Activated T-helper 2 cell treated with anti-CD3 and anti-CD28 coated beads, Interferon-gamma antibody, Interleukin-2, Interleukin-4, amounts not matched to agents 10 μg/mL and 5 μg/mL and 100 μg/mL, durations not matched to agents 14 hours and 24 hours and 36 hours (primary cell): ENCODE measurements at places on chromosomes 16 and 17.

DNA sequence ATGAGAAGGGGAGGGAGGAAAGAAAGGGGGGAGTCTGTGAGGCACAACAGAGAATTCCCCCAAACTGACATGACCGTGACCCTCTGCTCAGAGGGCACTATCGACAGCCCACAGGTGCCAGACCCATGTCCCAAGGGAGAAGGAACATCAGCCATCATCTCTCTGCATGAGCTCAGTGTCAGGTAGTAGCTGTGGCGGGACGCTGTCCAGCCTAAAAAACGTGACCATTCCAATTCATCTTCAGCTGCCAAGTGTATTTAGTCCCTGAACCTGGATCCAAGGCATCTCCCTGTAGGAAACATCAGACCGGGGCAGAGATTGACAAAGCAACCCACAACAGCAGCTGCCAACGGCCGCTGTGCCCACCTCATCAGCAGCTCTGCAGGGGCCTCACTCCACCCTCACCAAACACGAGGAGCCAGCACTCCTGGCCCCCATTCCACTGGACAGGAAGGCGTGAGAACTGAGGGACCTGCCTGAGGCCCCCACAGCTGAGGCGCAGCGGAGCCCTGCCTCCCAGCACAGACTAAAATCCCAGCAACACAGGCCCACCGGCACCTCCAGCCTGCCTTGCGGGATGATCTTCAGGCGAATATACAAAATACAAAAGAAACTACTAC is 8.6 kb downstream of the TAF1C start:
- no peak overlapping the region for H3K4me3 ChIP-seq
- H3K4me1 ChIP-seq = peaks cover 12% of the 10 kb centered on the region
- peaks cover 20% of the 10 kb centered on the region for H3K36me3 ChIP-seq
- peaks cover 7% of the 10 kb centered on the region for H3K27me3 ChIP-seq
- no peak for DNase-seq

GRCh38 chr17:78449983-78450595 is 71.6 kb downstream of the PGS1 start:
- no peaks in the 10 kb centered on the region for H3K4me1 ChIP-seq
- no peaks in the 10 kb centered on the region for H3K36me3 ChIP-seq
- no peaks in the 10 kb centered on the region for H3K27me3 ChIP-seq

GRCh38 chr17:41844971-41845370 is 7.3 kb downstream of the KLHL10 start:
- H3K36me3 ChIP-seq = peaks cover 26% of the 10 kb centered on the region
- no peak overlapping the region for H3K27ac ChIP-seq
- H3K4me1 ChIP-seq = peaks cover 8% of the 10 kb centered on the region
- no peak for DNase-seq
- H3K27me3 ChIP-seq = no peaks in the 10 kb centered on the region

DNA sequence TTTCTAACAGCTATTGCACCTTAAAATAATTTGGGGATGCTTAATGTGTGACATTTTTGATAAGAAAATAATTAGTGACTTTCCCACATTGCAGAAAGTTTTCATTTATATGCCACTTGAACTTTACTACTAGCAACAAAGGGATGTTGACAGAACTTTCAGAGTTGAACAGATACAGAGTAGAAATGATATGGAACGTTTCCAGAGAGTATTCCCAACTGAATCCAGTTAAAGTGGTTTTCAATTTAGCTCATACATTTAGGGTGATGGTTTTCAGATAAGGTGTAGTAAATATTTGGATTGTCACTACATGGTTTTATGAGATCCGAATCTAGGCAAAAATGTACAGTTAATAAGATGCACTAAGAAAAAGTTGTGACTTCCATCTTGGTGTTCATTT is 17.3 kb downstream of the MAP2K4 start:
- H3K36me3 ChIP-seq = peaks cover 10% of the 10 kb centered on the region
- H3K4me1 ChIP-seq = peaks cover 10% of the 10 kb centered on the region
- no peak for DNase-seq

DNA sequence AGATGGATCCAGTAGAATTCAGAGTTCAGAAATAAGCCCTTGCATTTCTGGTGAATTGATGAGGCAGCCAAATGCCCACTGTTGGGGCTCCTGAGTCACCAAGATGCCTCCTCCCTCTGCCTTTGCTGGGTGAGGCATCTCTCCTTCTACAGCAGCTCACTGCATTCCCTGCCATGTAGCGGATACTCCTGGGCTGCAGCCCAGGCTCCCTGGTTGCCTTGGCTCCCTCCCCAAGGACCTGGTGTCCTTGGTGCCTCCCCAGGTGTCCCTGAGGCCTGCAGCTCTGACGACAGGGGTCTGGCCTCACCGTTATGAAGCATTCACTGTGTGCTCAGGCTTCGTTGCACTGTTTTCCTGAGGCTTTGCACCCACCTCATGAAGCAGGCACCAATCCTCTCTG is 7.7 kb downstream of the RAP1GAP2 start:
- no peak for DNase-seq
- H3K27me3 ChIP-seq = peaks cover 4% of the 10 kb centered on the region
- peaks cover 25% of the 10 kb centered on the region for H3K36me3 ChIP-seq
- peaks cover 5% of the 10 kb centered on the region for H3K4me1 ChIP-seq
- no peak overlapping the region for H3K27ac ChIP-seq
- H3K4me3 ChIP-seq = no peak overlapping the region

DNA sequence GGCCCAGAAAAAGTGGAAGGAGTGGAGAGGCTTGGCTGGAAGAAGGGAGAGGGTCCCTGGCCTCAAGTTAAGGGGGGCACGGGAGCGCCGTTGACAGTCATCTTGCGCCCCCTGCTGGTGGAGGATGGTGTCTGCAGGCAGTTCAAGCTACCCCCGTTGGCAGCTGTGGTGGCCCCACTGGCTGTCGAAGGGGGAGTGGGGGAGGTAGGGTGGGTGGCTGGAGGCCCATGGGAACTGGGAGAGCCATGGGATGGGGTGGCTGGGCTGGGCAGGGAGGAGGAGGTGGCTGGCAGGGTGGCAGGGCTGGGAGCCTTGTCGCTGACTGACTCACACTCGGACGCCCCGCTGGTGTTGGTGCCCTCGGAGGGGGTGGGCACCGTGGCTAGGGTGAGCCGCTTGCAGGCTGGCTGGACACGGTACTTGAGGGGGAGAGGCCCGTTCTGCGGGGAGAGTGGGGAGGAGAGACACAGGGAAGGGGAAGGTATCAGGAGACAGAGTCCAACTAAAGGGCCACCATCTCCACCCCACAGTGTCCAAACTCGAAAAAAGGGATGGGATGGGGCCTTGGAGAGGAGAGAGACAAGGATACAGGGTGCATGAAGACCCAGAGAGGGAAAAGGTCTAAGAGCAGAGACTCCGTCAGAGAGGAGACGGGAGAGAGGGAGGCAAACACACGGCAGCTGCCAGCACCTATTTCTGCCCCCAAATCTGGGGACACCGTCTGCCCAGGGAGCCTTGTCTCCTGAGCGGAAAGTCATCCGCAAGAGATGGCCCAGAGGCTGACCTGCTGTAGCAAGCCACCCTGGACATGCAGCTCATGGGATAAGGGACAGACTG is 5.2 kb downstream of the CISD3 start:
- peaks cover 36% of the 10 kb centered on the region for H3K4me1 ChIP-seq
- peak; percentile 56 for DNase-seq
- H3K36me3 ChIP-seq = peaks cover 24% of the 10 kb centered on the region

- H3K36me3 ChIP-seq = peaks cover 76% of the 10 kb centered on the region
- H3K27ac ChIP-seq = no peak overlapping the region
- H3K27me3 ChIP-seq = no peaks in the 10 kb centered on the region
- H3K4me1 ChIP-seq = no peaks in the 10 kb centered on the region
- no peak for DNase-seq
- no peak overlapping the region for H3K4me3 ChIP-seq
Observed at GRCh38 chr16:24955975-24956731, 59.0 kb downstream of the ARHGAP17 start.

DNA sequence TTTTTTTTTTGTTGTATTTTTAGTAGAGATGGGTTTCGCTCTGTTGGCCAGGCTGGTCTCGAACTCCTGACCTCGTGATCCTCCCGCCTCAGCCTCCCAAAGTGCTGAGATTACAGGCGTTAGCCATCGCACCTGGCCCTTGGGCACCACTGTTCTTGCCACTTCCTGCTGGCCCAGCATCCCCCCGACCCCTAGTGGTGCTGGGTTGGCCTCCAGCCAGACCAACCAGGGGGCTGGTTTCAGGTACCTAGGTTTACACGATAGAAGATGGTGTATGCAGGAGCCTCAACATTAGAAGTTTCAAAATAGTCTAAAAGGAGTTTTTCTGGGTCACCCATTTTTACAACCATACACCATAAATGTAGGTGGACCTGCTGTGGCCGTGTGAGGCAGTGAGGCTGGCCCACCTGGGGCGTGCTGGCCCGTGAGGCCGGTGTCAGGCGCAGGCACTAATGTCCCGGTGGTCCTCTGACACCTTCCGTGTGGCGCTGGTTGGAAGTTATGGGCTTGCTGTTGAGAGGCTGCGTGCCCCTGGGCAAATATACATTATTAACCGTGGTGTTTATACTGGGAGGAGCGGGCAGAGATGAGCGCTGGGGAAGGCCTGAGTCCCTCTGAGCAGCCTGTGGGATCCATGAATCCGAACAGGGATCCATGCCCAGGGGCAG is 43.5 kb downstream of the CFAP20 start:
- H3K4me1 ChIP-seq = no peaks in the 10 kb centered on the region
- no peak overlapping the region for H3K4me3 ChIP-seq
- no peak overlapping the region for H3K27ac ChIP-seq
- DNase-seq = no peak
- no peaks in the 10 kb centered on the region for H3K27me3 ChIP-seq

- no peaks in the 10 kb centered on the region for H3K36me3 ChIP-seq
- H3K4me1 ChIP-seq = peaks cover 4% of the 10 kb centered on the region
- DNase-seq = no peak
- H3K27ac ChIP-seq = no peak overlapping the region
- no peak overlapping the region for H3K4me3 ChIP-seq
Observed at GRCh38 chr17:72683506-72684404, 408.7 kb downstream of the SLC39A11 start.

- no peak for DNase-seq
- no peak overlapping the region for H3K27ac ChIP-seq
- peaks cover 12% of the 10 kb centered on the region for H3K36me3 ChIP-seq
- no peaks in the 10 kb centered on the region for H3K27me3 ChIP-seq
- H3K4me1 ChIP-seq = no peaks in the 10 kb centered on the region
- no peak overlapping the region for H3K4me3 ChIP-seq
Observed at GRCh38 chr17:1074886-1075605, 78.1 kb downstream of the TIMM22 start.

GRCh38 chr17:71176928-71177443 is 943.8 kb upstream of the SOX9 start:
- no peaks in the 10 kb centered on the region for H3K36me3 ChIP-seq
- H3K4me3 ChIP-seq = no peak overlapping the region
- no peaks in the 10 kb centered on the region for H3K4me1 ChIP-seq
- DNase-seq = no peak

GRCh38 chr17:6940186-6940649 is 55.6 kb upstream of the ALOX12 start:
- no peak for DNase-seq
- H3K4me1 ChIP-seq = peaks cover 21% of the 10 kb centered on the region
- H3K27me3 ChIP-seq = no peaks in the 10 kb centered on the region
- H3K36me3 ChIP-seq = no peaks in the 10 kb centered on the region

DNA sequence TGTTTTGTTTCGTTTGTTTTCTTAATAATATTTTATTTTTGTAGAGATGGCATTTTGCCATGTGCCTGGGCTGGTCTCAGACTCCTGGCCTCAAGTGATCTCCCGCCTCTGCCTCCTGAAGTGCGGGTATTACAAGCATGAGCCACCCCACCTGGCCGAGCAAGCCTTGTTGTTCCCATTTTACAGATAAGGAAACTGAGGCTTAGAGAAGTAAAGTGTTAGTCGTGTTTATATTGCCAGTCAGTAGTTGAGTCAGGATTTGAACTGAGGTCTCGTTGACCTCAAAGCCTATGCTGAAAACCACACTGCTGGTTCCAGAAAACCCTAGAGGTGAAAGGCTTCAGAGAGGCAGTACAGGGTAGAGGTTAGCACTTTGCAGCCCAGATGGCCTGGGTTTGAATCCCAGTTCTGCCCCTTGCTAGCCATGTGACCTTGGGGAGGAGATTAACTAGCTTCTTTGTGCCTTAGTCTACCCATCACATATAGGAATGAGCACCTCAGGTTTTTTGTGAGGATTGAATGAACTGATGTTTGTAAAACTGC is 102.0 kb downstream of the ABCC6 start:
- H3K27ac ChIP-seq = no peak overlapping the region
- peaks cover 99% of the 10 kb centered on the region for H3K36me3 ChIP-seq
- no peak overlapping the region for H3K4me3 ChIP-seq
- H3K4me1 ChIP-seq = no peaks in the 10 kb centered on the region
- DNase-seq = no peak

GRCh38 chr17:48553826-48554225 is 8.9 kb upstream of the HOXB2 start:
- peaks cover 7% of the 10 kb centered on the region for H3K36me3 ChIP-seq
- H3K27me3 ChIP-seq = peaks cover 20% of the 10 kb centered on the region
- H3K27ac ChIP-seq = no peak overlapping the region
- no peak overlapping the region for H3K4me3 ChIP-seq

DNA sequence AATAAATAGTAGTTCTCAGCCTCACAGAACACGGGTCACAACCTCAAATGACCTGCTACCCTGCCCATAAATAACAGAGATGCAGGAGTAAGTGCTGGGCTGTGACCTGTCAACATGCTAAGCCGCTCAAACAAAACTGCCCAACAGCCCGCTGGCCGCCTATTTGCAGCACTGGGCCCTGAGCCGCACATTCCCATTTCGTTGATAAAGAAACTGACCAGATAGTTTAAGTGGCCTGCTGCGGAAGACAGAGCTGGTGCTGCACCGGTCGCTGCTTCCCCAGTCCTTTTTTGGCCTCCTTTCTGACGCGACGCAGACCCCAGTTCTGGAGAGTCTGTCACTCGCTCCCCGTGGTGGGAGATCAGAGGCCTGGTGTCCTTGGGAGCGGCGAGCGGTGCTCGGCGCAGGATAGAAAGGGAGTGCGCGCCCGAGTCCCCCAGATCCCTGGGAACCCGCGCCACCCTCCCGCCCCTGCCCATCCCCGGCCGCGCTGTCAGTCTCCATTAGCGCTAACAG is 349 bp upstream of the SLC6A2 start:
- no peak overlapping the region for H3K27ac ChIP-seq
- H3K4me3 ChIP-seq = no peak overlapping the region
- H3K27me3 ChIP-seq = peaks cover 11% of the 10 kb centered on the region
- no peaks in the 10 kb centered on the region for H3K4me1 ChIP-seq
- H3K36me3 ChIP-seq = no peaks in the 10 kb centered on the region

GRCh38 chr16:19780321-19780720 is 62.2 kb downstream of the IQCK start:
- no peaks in the 10 kb centered on the region for H3K36me3 ChIP-seq
- no peak overlapping the region for H3K27ac ChIP-seq
- no peaks in the 10 kb centered on the region for H3K27me3 ChIP-seq
- no peak for DNase-seq
- H3K4me3 ChIP-seq = no peak overlapping the region

DNA sequence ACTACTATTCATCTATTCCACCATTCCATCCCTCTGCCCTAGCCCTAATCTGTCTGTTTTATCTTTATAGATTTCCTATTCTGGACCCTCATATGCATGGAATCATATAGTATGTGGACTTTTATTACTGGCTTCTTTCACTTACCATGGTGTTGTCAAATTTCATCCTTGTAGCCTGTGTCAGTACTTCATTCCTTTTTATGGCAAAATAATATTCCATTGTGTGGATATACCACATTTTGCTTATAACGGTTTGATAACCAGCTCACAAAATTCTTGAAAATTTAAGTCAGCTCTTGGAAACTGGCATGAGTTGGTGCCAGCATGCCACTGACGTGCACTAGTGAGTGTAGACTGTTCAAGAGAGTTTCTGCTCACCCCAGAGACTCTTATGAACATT is 30.3 kb upstream of the MRC2 start:
- no peak overlapping the region for H3K4me3 ChIP-seq
- H3K27me3 ChIP-seq = no peaks in the 10 kb centered on the region
- peaks cover 72% of the 10 kb centered on the region for H3K36me3 ChIP-seq
- H3K27ac ChIP-seq = no peak overlapping the region
- peaks cover 5% of the 10 kb centered on the region for H3K4me1 ChIP-seq
